ENCODE measurements at places on chromosomes 2 and 18. TPM values are rescaled to one million over a fixed set of nuclear protein-coding genes. Genes with fewer than 3 reads are reported as not detected.
A peak's percentile ranks its signal among the peaks of the same experiment; 100 is the strongest.

SAG gene
- not detected for total RNA-seq

RSAD2 gene
- total RNA-seq, result 1.00 TPM

ZAP70 gene
- 197 TPM for total RNA-seq

GALR1 gene
- not detected for total RNA-seq

PIEZO2 gene
- not detected for total RNA-seq

- no peak overlapping the region for H3K27ac ChIP-seq
- no peak overlapping the region for H3K4me3 ChIP-seq
- no peak for DNase-seq
These were observed 487.8 kb downstream of the GALR1 start for GRCh38 chr18:77737405-77737804.

DNA sequence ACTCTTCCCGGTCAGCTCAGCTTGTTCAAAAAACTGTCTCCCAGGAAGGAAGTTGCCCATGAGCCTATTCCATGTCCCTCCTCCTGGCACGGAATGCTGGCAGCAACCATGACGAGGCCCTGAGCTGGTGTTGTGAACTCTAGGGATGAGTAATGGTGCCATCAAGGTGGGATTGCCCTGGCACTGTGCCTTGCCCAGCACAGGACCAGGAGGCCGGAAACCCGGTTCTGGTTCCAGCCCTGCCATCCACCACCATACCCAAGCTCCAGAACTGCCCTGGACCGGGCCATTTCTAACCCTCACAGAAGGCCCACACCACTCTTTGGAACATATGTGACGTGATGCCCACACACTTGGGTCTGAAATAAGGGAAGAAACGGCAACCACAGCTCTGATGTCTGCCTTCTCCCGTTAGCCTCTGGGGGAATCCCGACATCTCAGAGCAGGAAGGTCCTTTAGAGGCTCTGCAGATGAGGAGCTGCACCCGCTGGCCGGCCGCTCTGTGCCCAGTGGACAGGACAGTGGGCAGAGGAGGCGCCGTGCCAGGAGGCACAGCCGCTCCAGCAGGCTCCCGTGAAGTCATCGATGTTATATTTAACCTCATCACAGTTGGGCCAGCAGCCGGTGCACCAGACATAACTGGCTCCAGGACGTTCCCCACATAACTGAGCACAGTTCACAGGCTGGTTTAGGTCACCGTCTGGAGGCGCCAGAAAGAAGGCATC is 462.1 kb upstream of the ID2 start:
- DNase-seq, result no peak
- H3K27ac ChIP-seq, result no peak overlapping the region
- no peak overlapping the region for H3K4me3 ChIP-seq
- no peaks in the 10 kb centered on the region for H3K36me3 ChIP-seq

DNA sequence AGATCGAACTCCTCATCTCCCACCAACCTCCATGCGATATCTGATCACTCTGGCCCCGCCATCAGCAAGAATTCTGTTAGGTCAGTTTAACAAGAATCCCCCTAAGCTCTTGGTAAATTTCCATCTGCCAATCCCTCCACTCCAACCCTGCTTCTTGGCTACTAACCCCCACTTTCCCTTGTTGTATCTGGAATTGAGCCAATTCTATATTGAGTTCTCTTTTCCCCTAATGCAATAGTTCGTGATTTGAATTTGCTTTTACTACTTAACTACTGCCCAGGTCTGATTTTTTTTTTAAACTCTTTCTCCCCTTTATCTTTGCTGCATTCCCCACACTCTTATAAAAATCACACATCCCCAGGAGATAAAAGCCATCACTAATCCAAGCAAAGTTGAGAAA is 159.3 kb upstream of the STK17B start:
- no peak for DNase-seq
- H3K4me3 ChIP-seq, result no peak overlapping the region
- H3K27me3 ChIP-seq, result no peaks in the 10 kb centered on the region
- H3K36me3 ChIP-seq, result no peaks in the 10 kb centered on the region
- no peak overlapping the region for H3K27ac ChIP-seq

- H3K36me3 ChIP-seq, result no peaks in the 10 kb centered on the region
- H3K27me3 ChIP-seq, result no peaks in the 10 kb centered on the region
- H3K4me3 ChIP-seq, result no peak overlapping the region
- no peak overlapping the region for H3K27ac ChIP-seq
- DNase-seq, result no peak
These were observed 19.7 kb upstream of the ASNSD1 start for GRCh38 chr2:189641590-189641989.

- no peak overlapping the region for H3K27ac ChIP-seq
- H3K36me3 ChIP-seq, result no peaks in the 10 kb centered on the region
- no peak for DNase-seq
- H3K4me3 ChIP-seq, result no peak overlapping the region
- H3K4me1 ChIP-seq, result no peaks in the 10 kb centered on the region
- no peaks in the 10 kb centered on the region for H3K27me3 ChIP-seq
These were observed 53.5 kb upstream of the RMDN2 start for GRCh38 chr2:37871456-37872191.

DNA sequence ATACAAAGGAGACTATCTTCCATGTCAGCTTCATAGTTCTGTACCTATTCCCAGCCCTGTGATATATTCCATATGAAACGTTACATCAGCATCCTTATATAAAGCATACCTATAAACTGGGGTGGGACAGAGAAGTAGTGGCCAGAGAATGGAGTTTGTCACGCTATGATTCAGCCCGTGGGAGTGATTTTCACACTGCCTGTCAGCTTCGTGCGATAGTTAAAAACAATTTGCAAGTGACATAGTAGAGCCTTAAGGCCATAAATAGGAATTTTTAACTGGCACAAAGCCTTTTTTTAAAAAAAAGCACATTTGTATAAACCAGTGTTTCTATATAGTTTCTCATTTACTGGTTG is 30.2 kb downstream of the PKP4 start:
- H3K4me3 ChIP-seq, result no peak overlapping the region
- no peaks in the 10 kb centered on the region for H3K36me3 ChIP-seq
- H3K4me1 ChIP-seq, result no peaks in the 10 kb centered on the region
- no peak for DNase-seq

GRCh38 chr2:29039718-29040480 is 34.4 kb downstream of the PCARE start:
- H3K27ac ChIP-seq, result no peak overlapping the region
- H3K27me3 ChIP-seq, result no peaks in the 10 kb centered on the region
- no peak overlapping the region for H3K4me3 ChIP-seq
- no peak for DNase-seq
- no peaks in the 10 kb centered on the region for H3K4me1 ChIP-seq
- no peaks in the 10 kb centered on the region for H3K36me3 ChIP-seq

LYG2 gene
- not detected for total RNA-seq

IL1B gene
- total RNA-seq, result not detected

FABP1 gene
- total RNA-seq, result not detected

DNA sequence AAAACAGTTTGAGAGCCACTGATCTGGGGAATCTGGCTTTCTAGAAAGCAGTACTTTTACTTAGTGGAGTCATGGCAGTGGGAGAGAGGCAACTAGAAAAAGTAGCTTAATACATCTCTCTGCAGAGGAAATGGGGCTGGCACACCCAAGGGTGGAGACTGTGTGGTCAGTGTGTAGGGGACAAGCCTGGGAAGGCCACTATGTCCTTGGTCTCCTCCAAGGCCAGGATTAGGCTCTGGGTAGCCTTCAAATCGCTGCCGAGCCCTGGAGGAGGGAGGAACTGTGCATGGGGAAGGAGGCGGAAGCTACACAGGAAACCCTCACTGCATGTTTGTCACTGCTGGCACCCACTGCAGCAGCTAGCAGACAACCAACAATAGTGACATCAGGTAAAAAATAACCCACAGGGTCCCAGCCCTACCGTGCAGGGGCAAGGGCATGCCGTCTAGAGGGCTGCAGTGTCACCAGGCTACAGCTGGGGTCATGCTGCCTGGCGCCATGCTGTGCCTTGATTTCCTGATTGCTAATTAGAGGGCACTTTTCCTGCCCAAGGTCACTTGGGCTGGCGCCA is 34.8 kb downstream of the LBH start:
- no peaks in the 10 kb centered on the region for H3K36me3 ChIP-seq
- no peaks in the 10 kb centered on the region for H3K27me3 ChIP-seq
- peaks cover 63% of the 10 kb centered on the region for H3K4me1 ChIP-seq
- peak; percentile 82 for DNase-seq
